ENCODE measurements at places on chromosomes 5 and 9. TPM values are rescaled to one million over a fixed set of nuclear protein-coding genes. Genes with fewer than 3 reads are reported as not detected.

DNA sequence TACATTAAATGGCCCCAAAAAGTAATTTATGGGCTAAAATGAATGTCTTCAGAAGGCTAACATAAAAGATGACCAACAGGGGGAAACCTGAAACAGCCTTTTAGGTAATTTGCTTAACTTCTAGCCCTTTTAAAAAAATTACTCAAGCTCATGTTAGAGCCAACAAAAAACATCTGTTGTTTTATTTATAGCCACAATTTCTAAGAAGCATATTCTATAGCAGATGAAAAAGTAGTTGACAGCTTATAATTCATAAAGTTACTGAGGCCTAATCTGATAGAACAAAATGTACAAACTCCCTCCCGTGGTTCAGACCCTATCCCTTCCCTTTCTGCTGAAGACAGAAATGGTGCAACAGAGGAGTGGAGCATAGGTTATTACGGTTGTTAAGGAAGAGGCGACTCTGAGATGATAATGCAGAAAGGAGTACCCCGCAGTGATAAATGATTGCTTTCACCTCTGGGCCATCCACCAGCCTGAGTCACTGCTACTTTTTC is 46.1 kb downstream of the PIK3R1 start:
- DNase-seq = no peak
- H3K27me3 ChIP-seq = no peaks in the 10 kb centered on the region
- H3K4me1 ChIP-seq = no peaks in the 10 kb centered on the region
- no peaks in the 10 kb centered on the region for H3K36me3 ChIP-seq
- no peak overlapping the region for H3K27ac ChIP-seq

DNA sequence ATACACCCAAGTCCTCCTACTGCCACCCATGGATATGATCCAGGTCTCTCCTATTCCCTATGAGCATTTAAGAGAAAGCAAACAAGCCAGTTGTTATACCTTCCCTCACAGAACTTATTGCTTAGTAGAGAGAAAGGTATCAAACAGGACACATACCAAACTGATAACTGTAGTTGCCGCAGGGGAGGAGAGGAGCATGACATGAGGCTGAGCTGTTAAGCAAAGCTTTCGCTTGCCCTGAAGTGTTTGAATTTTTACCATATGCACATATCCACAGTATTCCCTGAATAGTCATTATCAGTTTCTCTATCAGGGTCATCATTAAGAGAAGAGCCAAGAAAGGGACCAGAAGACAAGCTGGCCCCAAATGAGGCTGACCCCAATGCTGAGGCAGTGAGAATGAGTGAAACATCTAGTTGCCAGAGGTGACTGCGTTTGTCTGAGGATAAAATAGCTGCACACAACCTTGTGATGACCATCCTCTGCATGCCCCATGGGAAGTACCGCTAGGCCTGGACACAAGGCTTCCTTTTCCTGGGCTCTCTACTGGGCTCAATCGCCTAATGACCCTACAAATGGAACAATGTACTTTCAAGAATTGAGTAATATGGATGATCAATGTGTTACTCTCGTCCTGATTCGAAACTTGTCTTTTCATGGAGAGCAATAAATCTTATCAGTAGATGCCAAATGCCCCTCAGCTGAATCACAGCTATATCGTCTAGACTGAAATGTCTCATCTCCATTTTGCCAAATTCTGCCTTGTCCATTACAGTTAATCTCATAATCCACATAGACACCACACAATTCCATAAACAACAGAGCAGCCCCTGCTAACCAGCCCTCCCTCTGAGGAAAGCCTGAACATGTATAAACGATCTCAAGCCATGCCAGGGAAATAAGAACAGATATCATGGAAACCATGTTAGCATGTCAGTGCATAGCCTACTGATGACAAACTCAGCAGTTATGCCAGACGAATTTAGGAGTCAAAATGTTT is 4.3 kb upstream of the IFNK start:
- no peak overlapping the region for H3K27ac ChIP-seq
- no peak overlapping the region for H3K4me3 ChIP-seq
- H3K27me3 ChIP-seq = no peaks in the 10 kb centered on the region
- DNase-seq = no peak

- H3K4me3 ChIP-seq = no peak overlapping the region
- no peak overlapping the region for H3K27ac ChIP-seq
- no peaks in the 10 kb centered on the region for H3K36me3 ChIP-seq
- no peak for DNase-seq
Observed at GRCh38 chr9:114478871-114479270, 26.4 kb downstream of the WHRN start.

The CNTNAP3B gene
- total RNA-seq = 3.9 TPM

The COL15A1 gene
- total RNA-seq = 0.07 TPM

Measured in endodermal cell (in vitro differentiated cells).